T47D (cell line): ENCODE measurements at places on chromosomes 3 and 15.

- DNase-seq: peak; percentile 54
Measured at GRCh38 chr3:150081084-150081483, 110.4 kb upstream of the PFN2 start.

GRCh38 chr3:182214416-182214815 is 502.7 kb downstream of the SOX2 start:
- peak; percentile 21 for DNase-seq

GRCh38 chr15:88606070-88606794 is 14.9 kb upstream of the AEN start:
- no peak for DNase-seq

GRCh38 chr3:179682426-179683080 is 29.7 kb downstream of the USP13 start:
- DNase-seq: no peak
